ENCODE measurements at places on chromosomes 1 and 21. TPM values are rescaled to one million over a fixed set of nuclear protein-coding genes. Genes with fewer than 3 reads are reported as not detected.

GRCh38 chr1:203276408-203276807 is 28.9 kb upstream of the BTG2 start:
- no peak overlapping the region for H3K4me3 ChIP-seq
- peaks cover 88% of the 10 kb centered on the region for H3K4me1 ChIP-seq
- no peaks in the 10 kb centered on the region for H3K27me3 ChIP-seq

The RXRG gene
- 1.7 TPM for total RNA-seq

DNA sequence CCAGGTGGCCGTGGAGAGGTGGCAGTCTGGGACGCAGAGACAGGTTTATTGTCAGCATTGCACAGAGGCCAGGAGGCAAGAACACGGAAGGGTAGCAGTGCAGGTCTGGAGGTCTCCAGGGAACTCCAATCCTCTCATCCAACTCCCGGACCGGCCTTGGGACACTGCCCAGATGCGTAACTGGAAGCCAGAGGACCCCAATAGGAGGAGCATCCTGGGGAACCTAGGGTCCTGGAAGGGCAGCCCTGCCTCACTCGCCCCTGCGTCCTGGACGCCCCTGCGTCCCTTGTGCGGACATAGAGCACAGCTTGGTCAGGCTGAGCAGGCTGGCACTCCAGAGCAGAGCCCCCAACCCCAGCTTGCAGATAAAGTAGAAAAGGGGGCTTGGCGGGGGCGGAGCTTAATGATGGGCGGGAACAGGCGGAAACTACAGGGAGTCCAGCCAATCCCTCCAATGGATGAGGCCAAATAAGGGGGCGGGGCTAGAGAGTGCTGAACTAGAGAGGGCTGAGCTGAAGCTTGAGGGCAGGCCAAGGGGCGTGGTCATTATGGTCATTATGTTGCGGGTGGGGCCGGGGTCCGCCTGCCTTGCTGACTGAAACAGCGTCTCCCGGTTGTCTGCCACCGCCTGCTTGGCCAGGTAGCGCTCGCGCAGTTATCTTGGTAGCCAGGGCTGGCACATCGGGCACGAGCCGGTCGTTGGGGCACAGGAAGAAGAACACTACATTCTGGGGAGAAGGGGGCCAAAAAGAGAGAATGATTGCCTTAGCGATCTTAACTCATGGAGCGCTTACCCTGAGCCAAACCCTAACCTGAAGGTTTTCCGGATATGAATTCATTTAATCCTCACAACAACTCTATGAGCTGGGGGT is 3.7 kb upstream of the ARHGEF19 start:
- H3K4me3 ChIP-seq: peak overlapping the region; percentile 53
- H3K27ac ChIP-seq: no peak overlapping the region

The CXADR gene
- 1.2 TPM for total RNA-seq

DNA sequence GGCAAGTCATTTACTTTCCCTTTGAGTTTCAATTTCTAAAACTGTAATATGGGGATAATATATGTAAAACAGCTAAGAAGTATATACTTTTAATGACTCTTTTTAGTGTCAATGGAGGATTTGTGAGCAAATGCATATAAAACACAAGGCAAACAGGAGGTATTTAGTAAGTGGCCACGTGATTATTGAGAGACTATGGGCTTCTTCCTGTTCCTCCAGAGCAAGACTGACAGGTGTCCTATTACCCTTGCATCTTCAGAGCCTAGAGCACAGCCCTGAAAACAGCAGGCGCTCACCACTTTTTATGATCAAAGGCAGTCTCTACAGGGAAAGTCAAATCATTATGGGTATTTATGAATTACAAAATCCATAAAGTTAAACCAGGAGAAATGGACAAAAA is 941 bp upstream of the ROR1 start:
- peaks cover 6% of the 10 kb centered on the region for H3K4me1 ChIP-seq
- H3K36me3 ChIP-seq: no peaks in the 10 kb centered on the region
- no peak overlapping the region for H3K4me3 ChIP-seq
- H3K27me3 ChIP-seq: no peaks in the 10 kb centered on the region
- DNase-seq: peak; percentile 26

GRCh38 chr1:46969014-46969619 is 27.8 kb upstream of the CYP4A11 start:
- no peak overlapping the region for H3K4me3 ChIP-seq
- no peaks in the 10 kb centered on the region for H3K4me1 ChIP-seq
- DNase-seq: no peak
- no peaks in the 10 kb centered on the region for H3K27me3 ChIP-seq
- H3K27ac ChIP-seq: no peak overlapping the region

DNA sequence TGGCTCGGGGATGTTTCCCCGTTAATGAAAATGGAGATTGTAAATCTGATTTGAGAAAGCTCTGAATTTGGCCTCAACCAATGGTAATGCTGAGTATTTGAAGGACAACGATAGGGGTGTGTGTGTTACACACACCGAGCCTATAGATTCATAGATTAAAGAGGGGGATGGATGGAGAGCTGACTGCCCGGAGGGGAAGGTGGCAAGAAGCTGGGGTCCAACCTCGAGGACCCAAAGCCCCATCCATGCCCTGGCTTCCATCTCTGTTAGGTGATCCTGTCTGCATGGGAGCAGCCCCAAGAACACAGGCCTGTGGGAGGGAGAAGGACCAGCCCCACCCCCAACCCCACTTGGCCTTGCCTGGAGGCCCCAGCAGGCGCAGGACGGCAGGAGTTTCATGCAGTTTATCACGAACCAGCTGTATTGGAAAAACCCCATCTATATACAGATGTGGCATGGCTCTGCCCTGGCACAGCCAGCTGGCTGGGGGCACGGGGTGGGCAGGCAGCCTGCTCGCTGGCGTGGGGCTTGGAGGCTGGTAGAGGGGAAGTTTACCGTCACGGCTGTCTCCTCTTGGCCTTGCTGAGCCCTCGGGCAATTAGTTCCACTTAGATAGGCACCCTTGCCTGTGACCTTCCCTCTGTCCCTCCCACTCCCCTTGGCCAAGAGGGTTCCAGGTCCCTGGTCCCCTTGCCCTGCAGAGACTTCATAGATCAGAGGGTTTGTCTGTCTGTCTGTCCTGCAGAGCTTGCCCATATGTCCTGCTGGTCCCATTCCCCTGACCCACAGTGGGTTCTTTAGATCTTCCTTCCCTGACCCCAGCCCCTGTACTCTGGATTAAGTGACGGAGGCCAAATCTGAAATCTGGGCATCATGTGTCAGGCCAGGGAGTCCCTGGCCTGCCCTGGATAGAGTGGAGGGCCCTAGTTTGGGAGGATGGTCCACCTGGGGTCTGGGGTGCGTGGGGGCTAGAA is 3.0 kb downstream of the HSPB7 start:
- peak overlapping the region; percentile 97 for H3K27ac ChIP-seq
- no peak for DNase-seq
- H3K4me1 ChIP-seq: peaks cover 45% of the 10 kb centered on the region
- H3K27me3 ChIP-seq: no peaks in the 10 kb centered on the region
- H3K36me3 ChIP-seq: no peaks in the 10 kb centered on the region
- peak overlapping the region; percentile 72 for H3K4me3 ChIP-seq

The GBP6 gene
- under 0.01 TPM for total RNA-seq

The SNAP47 gene
- 40.8 TPM for total RNA-seq

The FGR gene
- total RNA-seq: 32.1 TPM

DNA sequence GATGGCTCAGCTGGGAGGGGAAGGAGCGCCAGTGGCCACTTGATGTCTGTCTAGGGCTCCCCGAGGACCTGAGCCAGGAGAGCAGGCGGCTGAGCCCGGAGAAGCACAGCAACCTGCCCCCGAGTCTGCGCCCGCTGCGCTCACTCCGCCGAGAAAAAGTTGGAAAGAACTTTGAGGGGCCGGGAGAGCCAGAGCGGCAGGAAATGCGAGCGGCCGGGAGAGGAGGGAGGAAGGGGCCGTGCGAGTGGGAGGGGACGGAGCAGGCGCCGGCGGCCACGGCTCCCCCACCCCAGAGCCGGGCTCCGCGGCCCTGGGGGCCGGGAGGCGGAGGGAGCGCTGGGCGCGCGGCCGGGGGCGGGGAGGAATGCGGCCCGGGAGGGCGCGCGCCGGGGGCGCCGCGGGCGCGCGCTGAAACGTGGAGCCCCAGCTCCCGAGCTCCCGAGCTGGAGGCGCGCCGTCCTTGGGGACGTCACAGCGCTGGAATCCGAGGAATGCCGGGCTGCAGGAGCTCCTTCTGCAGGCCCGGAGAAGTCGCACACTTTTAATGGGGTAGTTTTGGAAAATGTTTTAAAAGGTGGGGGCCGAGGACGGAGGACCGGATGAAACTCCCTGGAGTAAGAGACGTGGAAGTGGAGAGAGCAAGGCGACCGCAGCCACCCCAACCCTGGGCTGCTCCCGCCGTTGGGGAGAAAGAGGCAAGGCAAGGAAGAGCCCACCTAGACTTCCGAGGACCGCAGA is at the start of gene PTPN14:
Gene PTPN14, minus strand, starts transcription at position 167 of the 738 bp plus-strand sequence. CDS start 86,799 bp downstream, outside the sequence.
- peak; percentile 95 for DNase-seq
- peak within 1 kb of the TSS; percentile 84 for H3K4me3 ChIP-seq
- peaks cover 45% of the 10 kb centered on the region for H3K4me1 ChIP-seq
- no peaks in the 10 kb centered on the region for H3K27me3 ChIP-seq
- peak within 1 kb of the TSS; percentile 95 for H3K27ac ChIP-seq
- no peaks in the 10 kb centered on the region for H3K36me3 ChIP-seq

DNA sequence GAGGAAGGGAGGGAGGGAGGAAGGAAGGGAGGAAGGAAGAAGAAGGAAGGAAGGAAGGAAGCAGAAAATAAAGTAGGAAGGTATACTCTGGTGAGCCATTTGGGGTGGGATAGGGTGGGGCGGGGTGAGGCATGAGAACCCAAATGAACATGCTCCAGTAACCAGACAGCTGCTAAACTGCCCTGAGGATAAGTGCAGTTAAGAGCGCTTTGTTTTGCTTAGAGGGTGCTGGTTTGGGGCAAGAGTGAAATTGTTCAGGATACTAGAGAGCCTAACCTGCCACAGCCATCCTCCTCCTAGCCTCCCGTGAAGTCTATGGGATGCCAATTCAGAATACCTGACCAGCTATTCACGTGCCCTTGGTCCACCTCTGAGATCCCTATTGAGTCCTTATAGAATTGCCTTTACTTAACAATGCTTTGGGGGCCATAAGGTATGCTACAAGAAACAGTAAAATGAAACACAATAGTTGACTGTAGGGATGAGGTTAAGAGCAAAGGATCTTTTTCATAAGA is 59.0 kb upstream of the ATF3 start:
- H3K36me3 ChIP-seq: no peaks in the 10 kb centered on the region
- no peak overlapping the region for H3K27ac ChIP-seq
- no peaks in the 10 kb centered on the region for H3K4me1 ChIP-seq
- H3K4me3 ChIP-seq: no peak overlapping the region
- H3K27me3 ChIP-seq: no peaks in the 10 kb centered on the region

- no peak for DNase-seq
- no peak overlapping the region for H3K4me3 ChIP-seq
- H3K27ac ChIP-seq: no peak overlapping the region
- H3K27me3 ChIP-seq: peaks cover 3% of the 10 kb centered on the region
These were observed 43.4 kb upstream of the WNT4 start for GRCh38 chr1:22186311-22186710.

The FNDC10 gene
- total RNA-seq: 1.9 TPM

The OVAAL gene
- not detected for total RNA-seq

- peaks cover 23% of the 10 kb centered on the region for H3K4me1 ChIP-seq
- no peak for DNase-seq
- H3K36me3 ChIP-seq: no peaks in the 10 kb centered on the region
- no peak overlapping the region for H3K4me3 ChIP-seq
- H3K27ac ChIP-seq: no peak overlapping the region
These were observed 54.7 kb downstream of the RHBG start for GRCh38 chr1:156423422-156424352.

GRCh38 chr21:26394341-26394740 is 178.7 kb downstream of the CYYR1 start:
- no peaks in the 10 kb centered on the region for H3K27me3 ChIP-seq
- H3K4me1 ChIP-seq: no peaks in the 10 kb centered on the region
- no peaks in the 10 kb centered on the region for H3K36me3 ChIP-seq
- no peak for DNase-seq

DNA sequence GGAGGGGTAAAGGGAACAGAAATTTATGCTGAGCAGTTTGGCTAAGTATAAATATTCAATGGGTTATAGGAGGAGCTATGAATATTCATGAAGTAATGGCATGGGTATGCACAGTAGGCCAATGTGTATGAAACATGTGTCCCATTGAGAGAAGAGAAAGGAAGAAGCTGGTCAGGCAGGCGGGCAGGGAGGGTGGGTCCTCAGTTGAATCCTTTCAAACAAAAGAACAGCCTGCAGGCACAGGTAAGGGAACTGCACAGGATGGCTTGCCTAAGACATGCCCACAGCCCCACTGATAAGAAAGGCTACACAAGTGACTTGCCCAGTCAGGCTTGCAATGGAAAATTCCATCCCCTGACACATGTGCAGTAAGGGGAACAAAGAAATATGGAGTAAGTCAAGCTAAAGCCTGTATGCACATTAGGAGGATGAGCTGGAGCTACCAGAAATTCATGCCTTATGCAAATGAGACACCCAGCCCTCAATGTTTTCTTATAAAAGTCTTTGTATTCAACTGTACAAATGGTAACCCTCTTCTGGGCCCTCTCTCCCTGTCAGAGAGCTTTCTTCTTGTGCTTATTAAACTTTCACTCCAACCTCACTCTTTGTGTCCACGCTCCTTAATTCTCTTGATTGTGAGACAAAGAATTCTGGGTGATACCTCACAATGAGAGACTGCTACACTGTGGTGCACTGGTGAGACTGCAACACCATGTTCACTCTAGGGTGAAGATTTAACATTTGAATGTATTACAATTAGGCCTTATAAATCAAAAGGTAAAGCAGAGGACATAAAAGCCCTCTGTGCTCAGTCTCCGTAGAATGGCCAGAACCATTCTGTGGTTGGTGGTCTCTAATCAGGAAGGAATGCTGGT is 96.5 kb downstream of the ATP1B1 start:
- H3K27me3 ChIP-seq: no peaks in the 10 kb centered on the region
- H3K27ac ChIP-seq: no peak overlapping the region
- no peak overlapping the region for H3K4me3 ChIP-seq
- no peak for DNase-seq
- no peaks in the 10 kb centered on the region for H3K36me3 ChIP-seq

GRCh38 chr1:26259578-26259977 is 20.3 kb upstream of the SH3BGRL3 start:
- no peak overlapping the region for H3K4me3 ChIP-seq
- H3K36me3 ChIP-seq: peaks cover 81% of the 10 kb centered on the region
- no peaks in the 10 kb centered on the region for H3K27me3 ChIP-seq
- no peak overlapping the region for H3K27ac ChIP-seq

DNA sequence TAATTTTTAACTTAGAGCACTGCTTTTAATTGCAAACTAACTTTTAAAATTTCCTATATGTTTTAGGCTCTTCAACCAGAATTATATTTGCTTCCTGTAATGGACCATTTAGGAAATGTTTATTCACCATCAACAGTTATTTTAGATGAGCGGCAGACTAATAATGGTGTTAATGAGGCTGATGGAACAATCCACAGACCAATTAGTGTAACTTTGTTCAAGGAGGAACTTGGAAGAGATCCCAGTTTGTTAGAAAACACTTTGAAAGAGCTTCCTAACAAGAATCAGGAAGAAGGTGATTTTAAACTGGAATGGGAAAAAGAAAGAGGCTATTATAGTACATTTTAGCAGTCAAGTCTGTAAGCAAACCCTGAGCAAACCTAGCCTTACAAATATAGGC is 19.4 kb upstream of the GNG5 start:
- no peaks in the 10 kb centered on the region for H3K27me3 ChIP-seq
- H3K4me3 ChIP-seq: no peak overlapping the region
- H3K36me3 ChIP-seq: peaks cover 4% of the 10 kb centered on the region
- DNase-seq: no peak
- H3K4me1 ChIP-seq: no peaks in the 10 kb centered on the region

Data from esophagus muscularis mucosa (tissue), 4 donors.